Suppressor macrophage treated with lipopolysaccharide for 4 hours (primary cell): ENCODE measurements at places on chromosomes 11 and 22.

DNA sequence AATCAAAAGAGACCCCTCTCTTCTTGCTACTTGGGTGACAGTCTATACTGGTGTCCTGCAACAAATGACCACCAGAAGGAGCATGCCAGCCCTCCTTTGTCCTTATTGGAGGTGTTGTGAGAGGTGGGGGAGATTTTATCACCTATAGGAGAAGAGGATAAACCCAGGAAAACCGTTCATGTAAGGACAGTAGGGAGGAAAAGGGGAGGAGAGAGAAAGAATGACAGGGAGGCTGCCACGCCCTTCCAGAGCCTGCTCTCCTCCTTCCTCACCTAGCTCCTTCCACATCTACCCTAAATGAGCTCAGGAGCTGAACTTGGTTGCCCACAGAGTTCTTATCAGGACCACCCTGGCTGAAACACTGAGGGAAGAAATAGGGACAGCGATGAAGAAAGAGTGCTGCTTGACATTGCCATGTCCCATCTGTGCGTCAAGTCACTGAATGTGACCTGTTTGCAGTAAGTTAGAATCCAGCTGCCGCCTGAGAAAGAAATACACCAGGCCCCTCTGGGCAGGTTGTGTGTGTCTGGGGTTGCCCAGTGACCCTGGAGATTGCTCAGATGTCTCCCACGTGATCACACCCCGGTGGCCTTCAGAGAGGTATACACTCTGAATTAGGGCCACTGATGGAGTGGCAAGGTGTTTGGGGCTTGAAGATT lies 40.4 kb upstream of the ETS1 start:
- no peak for DNase-seq

DNA sequence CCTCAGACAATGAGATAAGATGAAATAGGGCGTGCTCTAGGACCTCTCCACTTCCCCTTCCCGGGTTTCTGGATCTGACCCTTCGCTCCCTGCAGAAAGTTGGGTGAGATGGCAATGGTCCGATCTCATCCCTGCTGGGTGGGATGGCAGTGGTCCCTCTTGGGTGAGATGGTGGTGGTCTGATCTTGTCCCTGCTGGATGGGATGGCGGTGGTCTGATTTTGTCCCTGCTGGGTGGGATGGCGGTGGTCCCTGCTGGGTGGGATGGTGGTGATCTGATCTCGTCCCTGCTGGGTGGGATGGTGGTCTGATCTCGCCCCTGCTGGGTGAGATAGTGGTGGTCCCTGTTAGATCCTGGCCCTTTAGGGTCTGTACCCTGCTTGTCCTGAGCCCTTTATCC lies 21.3 kb downstream of the ST14 start:
- no peak for DNase-seq

- no peak for DNase-seq
Measured at GRCh38 chr11:72637926-72638325, 36.3 kb downstream of the PDE2A start.

GRCh38 chr11:67248653-67249052 lies 17.6 kb upstream of the GRK2 start:
- no peak for DNase-seq

GRCh38 chr11:18265949-18266348 lies at the start of gene SAA1:
Gene SAA1, plus strand, starts transcription at chr11:18266264. Its CDS starts 624 bp downstream, at chr11:18266888.
- no peak for DNase-seq

- DNase-seq = peak; percentile 55
Measured at GRCh38 chr11:61417670-61418069, 12.1 kb downstream of the CPSF7 start.

DNA sequence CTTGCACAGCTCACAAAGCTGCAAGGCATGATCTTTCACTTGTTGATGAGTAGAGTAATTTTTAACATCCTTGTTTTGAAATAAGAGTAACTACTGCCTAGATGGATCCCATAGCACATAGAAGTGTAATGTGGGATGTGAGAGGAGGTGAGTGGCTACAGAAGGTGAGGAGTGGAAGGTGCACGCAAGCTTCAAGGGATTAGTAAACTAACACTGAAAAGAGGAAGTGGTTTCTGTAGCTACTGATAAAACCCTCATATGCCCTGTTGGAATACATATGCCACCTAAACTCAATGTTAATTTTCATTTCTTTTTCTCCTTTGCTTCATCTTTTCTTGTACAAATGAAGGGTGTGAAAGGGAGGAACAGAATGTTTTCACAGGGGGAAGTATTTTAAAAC lies 22.0 kb upstream of the CTSC start:
- DNase-seq = peak; percentile 46

- no peak for DNase-seq
Measured at GRCh38 chr11:106076171-106076918, 802 bp downstream of the KBTBD3 start.

DNA sequence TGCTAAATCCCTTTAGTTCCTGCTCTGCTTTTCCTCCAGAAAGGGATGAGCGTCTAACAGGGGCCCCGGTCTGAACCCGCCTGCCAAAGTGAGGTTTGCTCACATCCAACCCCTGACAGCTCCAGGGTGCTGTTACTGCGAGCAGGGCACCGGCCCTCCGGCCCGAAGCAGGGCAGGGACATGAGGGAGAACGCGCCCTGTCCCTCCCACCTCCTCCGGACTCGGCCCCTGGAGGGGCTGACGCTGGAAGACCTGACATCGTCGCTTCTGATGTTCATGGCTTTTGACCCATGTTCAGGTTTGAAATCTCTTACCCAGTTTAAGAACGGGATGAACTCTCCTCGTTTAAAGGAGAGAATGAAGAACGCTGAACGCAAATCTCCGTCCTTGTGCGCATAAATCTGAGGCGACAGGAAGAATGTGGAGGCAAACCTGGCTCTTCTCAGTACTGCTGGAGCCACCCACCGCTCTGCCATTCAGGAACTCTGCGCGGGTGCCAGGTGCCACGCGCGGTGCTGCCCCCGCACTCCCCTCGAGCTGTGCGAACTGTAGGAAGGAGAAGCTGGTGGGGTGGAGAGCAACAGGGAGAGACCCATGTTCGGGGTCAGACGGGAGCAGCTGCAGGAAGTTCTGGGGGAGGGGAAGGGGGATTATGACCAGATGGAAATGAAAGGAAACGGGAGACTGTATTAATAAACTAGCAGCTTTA lies 826 bp upstream of the EEF1G start:
- DNase-seq = peak; percentile 21

DNA sequence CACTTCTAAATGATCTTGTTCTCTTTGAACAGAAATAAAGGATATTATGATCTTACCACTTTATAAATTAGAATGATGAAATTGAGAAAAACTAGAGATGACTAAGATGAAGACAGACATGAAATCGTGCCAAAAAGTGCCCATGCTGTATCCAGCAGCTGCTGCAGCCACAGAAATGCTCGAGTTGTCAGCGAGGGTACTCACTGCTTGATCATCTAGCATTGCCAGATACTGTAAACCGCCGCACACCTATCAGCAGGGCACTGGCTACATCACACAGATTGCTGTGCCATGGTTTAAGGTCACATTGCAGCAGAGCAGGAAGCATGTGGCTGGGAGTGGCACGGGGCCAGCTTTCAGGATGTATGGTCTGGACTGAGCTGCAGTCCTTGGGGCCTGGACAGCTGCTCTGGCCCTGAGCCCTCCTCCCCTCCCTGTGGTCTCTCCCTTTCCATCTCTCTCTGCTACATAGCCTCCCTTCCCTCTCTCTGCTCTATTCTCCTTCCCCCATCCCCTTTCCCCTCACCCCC lies 51.0 kb upstream of the SEPTIN5 start:
- DNase-seq = peak; percentile 53

GRCh38 chr11:102561636-102562035 lies 31.1 kb upstream of the MMP7 start:
- no peak for DNase-seq

- DNase-seq = peak; percentile 50
Measured at GRCh38 chr22:35334004-35334403, 34.3 kb downstream of the TOM1 start.

- no peak for DNase-seq
Measured at GRCh38 chr11:93704237-93704636, 37.1 kb downstream of the TAF1D start.

DNA sequence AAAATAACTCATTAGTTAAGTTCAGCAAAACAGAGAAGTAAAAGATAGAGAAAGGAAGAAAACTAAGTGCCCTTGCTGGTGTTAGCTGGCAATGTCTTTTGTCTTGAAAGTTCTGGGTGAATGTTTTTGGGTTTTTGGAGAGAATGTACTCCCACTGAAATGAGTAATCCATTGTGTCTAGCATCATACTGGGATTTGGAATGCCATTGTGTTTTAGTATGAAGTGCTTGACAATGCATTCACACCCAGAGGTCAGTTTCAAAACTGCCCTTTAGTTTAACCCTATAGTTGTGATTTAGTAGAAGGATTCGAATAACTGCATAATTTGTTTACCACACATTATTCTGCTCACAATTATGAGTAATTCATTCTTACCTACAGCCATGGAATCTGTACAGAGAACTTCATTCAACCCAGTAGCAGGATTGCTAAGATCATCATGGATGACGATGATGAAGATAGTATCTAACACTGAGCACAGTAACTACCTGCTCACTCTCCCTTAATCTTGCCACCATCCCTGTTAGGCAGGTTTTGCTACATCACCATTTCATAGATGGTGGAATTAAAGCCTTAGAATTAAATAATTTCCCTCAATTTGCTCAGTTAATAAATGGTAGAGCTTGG lies 33.9 kb downstream of the MAML2 start:
- DNase-seq = no peak

DNA sequence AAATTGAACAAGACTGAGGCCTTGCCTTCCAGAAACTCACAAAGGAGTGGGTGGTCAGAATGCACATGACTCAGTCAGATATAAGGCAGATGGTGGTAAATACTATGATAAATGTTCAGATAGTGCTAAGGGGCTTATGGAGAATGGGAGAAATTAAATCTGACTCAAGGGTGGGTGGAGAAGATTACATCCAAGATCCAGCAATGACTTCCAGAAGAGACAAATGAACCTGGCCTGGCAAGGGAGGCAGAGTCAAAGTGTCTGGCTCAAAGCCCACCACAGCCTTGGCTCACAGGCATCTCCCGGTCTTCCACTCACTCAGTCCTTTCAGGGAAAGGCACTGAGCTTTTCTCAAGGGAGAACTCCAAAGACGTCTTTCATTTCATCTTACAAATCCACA lies 6.1 kb upstream of the ZBTB16 start:
- DNase-seq = no peak

GRCh38 chr11:108906329-108906728 lies 241.5 kb downstream of the DDX10 start:
- no peak for DNase-seq

DNA sequence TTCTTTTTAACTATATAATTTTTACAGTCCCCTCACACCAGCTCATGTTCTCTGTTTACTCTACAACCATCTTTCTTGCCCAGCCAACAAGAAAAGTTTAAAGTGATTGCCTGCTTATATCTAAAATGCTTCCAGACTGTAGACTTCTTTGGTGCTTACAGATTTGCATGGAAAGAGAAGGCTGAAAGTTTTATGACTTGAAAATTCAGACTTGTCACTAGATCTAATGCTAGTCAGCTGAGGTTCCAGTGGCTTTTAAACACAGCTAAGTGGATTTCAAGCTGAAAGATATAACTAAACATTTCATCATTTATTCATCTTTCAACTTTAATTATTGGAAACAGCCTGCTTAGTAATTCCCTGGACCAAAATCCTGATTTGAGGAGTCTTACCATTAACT lies 178.4 kb downstream of the NAV2 start:
- no peak for DNase-seq

DNA sequence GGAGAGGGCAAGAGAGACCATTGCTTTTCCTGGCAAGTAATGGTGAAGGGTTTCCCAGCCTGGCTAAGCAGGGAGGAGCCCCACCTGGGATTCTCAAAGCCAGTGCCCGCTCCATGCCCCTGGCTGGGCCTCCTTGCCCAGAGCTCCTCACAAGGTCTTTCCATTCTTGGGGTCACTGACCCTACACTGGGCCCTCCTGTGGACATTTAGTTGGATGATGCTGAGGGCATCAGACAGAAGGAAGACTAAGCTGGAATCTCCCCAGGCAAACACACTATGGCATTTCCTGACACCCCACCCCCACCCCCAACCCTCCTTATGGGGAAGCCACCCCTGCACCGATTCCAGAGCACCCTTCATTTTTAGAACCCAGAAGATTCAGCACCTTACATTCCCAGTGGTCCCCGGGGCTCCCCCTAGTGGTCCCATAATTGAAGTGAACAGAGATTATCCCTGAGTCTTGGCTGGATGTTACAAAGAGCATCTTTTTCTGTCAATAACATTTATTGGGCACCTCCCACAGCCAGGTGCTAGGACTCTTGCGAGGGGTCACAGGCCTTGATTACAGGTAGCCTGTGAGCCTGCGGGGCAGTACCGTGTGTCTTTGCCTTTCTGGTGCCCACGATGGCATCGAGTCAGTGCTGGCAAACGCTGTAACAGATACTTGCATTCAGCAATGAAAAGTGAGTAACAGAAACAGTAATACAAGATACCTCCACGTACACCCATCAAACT lies 548.5 kb downstream of the BUD13 start:
- peak; percentile 61 for DNase-seq

GRCh38 chr11:126430581-126431335 lies 75.3 kb downstream of the ST3GAL4 start:
- DNase-seq = no peak

GRCh38 chr11:108388576-108388975 lies 78.8 kb downstream of the C11orf65 start:
- no peak for DNase-seq

DNA sequence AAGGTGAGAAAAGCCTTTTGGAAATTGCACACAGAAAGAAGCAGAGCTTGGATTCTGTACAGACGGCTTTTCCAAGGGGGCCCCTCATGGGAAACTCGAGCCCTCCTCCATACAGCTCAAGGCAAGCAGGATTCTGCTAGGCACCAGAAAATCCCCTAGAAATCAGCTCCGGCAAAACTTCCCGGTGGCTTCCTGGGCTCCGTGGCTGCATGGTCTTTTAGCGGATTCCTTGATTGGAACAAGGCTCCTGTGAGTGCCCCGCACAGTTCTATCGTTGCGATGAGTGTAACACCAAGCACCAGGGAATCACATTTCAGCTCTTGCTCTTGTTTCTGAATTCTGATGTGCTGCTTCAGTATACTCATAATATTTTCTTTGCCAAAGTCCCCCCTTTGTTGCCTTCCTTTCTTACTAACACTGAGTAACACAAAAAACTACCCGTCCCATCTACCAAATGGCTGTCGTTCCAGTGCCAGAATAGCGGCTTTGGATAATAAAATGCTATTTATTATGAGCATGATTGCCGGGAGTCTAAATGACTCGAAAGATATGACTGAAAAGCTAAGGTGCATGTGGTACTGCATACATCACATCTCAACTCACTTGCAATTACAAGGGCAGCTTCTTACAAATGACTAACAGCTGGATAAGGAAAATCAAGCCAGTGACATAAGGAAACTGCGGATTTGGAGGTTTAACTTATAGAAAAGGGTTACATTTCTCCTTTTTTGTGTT lies 494.1 kb downstream of the DLG2 start:
- no peak for DNase-seq
